ENCODE measurements at places on chromosomes 5 and 9. TPM values are rescaled to one million over a fixed set of nuclear protein-coding genes. Genes with fewer than 3 reads are reported as not detected.

GRCh38 chr5:82396871-82397514 is 118.8 kb upstream of the RPS23 start:
- no peak for DNase-seq

DNA sequence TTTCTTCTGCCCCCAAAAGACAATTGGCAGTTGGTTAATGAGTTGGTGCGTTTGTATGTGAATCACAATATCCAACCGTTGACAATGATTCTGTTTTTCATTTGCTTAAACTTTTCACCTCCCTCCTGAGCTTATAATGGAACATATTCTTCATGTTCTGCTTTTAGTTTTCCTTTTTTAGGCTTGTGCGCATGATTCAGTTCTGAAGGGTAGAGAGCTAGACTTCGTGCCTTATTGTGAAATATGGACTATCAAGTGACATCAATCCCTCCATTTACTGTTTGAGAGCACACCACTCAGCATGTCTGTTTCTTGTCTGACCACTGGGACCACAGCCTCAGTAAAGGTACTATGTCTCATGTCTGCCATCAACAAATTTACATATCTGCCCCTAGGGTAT is 30.5 kb upstream of the LPAR1 start:
- no peak for DNase-seq

DNA sequence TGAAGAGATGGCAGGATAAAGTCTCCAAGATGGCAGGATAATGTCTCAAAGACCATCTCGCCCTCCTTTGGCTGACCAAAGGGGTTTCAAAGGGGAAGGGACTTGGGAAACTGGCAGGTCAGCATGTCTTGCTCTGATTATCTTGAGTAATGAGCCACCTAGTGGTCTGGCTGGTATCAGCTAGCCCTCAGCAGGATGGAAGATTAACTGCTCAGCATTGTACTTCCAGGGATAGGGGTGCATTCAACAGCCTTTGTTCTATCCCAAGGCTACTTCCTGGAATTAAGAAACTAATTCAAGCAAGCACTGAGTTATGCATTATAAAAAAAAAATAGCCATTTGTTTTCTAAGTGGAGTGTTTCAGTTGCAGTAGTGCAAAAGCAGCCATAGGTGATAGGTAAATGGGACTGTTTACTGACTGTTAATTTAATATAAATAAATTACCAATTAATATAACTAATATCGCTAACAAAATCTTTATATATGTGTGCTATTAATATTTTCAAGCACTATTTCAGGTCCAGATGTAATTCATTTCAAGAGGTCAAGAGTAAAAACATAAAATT is 555.5 kb downstream of the CDH9 start:
- no peak for DNase-seq

GRCh38 chr9:17825265-17825659 is 246.4 kb downstream of the SH3GL2 start:
- no peak for DNase-seq

The ZNF300 gene
- total RNA-seq = 2.8 TPM

DNA sequence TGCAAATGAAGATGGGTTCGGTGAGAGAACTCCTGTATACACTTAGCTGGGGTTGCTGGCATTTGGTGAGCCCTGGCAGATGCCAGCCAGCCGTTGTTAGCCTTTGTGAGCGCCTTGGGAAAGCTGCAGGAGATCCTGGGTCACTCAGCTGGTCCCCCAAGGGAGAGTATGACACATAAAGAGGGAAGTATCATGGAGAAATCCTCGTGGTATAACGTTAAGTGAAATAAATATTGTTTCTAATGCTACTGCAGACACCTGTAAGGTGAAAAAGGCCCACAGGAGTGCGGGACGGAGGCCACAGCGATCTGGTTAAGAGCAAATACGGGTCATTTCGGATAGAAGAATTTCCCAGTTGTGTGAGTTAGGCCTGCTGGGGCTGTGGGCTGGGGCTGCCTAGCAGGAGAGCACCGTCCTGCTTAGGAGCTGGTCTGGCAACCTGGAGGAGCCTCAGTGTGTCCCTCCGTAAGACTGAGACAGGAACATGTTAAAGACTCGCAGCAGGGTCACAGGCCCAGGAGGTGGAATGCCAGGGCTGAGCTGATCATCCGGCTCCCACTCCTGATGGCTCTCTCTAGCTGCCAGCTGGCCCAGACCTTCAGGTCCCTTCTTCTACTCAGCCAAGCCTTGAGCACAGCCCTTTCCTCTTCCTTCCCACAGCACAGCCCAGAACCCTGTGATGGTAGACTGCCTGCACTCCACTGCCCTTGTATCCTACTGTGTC is 4.9 kb downstream of the NKX2-5 start:
- DNase-seq = no peak

- DNase-seq = no peak
These were observed 237.7 kb downstream of the SYK start for GRCh38 chr9:91039125-91039834.

The GNA14 gene
- total RNA-seq = not detected

The CYLC2 gene
- total RNA-seq = not detected

The SGCD gene
- total RNA-seq = not detected

- DNase-seq = no peak
These were observed 61.1 kb downstream of the ERCC6L2 start for GRCh38 chr9:95936579-95937075.

- DNase-seq = no peak
These were observed 17.9 kb upstream of the ZSWIM6 start for GRCh38 chr5:61313960-61314681.

GRCh38 chr5:151591144-151591819 is at the start of gene FAT2:
Gene FAT2 (minus strand): TSS chr5:151591331. CDS start chr5:151568931, 22,400 bp downstream.
- DNase-seq = no peak

DNA sequence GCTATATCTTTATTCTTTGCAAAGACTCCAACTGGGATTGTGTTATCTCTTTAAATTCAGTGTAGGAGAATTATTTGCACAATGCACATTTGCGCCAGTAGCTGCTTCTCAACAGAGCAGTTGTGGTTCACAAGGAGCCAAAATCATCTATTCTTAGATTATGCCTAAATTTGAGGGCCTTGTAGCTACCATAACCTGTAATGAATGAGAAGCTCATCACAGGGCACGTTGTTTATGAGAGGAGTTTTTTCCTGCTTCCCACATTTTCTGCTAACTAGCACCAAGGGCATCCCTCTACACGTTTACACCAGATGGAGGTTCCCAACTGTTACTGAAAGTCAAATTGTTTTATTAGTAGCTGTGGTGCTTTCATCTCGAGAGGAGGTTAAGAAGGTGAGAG is 322.4 kb downstream of the TMEM161B start:
- no peak for DNase-seq

The MAMDC2 gene
- not detected for total RNA-seq

DNA sequence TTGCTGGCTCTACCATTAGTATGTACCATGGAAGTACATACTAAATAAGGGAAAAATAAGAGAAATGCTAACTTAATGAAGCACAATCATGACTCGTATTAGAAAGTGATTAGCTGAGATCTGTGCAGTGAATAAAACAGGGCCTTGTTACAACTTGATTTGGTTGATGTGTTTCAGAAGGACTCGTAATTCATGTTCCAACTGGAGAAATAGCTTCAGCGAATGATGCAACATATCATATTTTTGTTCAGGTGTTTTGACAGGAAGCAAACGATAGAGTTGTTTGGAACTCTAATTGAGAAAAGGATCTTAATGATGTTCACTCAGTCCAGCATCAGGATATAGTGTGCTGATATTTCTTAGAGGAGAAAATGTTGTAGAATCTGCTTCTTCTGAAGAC is 474.6 kb upstream of the WWC1 start:
- no peak for DNase-seq

GRCh38 chr5:122656160-122656559 is 118.7 kb upstream of the SNX2 start:
- no peak for DNase-seq

- DNase-seq = no peak
These were observed 14.2 kb upstream of the TTLL11 start for GRCh38 chr9:122107291-122107805.

DNA sequence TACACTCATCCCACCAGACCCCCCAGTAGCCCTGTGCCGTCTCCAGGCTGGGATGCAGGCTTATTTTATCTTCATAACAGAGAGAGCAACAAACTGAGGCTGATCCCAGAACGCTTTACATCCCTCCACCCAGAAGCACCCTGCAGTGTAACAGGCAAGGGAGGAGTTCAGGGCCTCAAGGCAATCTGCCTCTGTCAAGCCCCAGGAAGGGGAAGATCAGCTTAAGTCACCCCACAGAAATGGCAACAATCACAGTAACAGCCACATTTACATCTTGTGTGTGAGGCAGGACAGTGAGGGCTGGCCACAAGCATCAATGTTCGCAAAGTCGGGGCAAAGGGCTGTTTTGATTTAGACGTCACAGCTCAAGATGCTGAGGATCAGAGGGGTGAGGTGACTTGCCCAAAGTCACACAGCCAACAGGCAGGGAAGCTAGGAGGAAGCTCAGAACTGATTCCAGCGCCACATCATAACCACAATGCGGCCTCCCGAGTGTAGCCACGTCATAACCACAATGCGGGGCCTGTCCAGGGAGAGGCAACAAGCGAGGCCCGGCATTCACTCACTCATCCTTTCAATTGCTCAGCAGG is 14.4 kb downstream of the STK10 start:
- DNase-seq = peak; percentile 75

The BTNL8 gene
- total RNA-seq = 0.20 TPM

DNA sequence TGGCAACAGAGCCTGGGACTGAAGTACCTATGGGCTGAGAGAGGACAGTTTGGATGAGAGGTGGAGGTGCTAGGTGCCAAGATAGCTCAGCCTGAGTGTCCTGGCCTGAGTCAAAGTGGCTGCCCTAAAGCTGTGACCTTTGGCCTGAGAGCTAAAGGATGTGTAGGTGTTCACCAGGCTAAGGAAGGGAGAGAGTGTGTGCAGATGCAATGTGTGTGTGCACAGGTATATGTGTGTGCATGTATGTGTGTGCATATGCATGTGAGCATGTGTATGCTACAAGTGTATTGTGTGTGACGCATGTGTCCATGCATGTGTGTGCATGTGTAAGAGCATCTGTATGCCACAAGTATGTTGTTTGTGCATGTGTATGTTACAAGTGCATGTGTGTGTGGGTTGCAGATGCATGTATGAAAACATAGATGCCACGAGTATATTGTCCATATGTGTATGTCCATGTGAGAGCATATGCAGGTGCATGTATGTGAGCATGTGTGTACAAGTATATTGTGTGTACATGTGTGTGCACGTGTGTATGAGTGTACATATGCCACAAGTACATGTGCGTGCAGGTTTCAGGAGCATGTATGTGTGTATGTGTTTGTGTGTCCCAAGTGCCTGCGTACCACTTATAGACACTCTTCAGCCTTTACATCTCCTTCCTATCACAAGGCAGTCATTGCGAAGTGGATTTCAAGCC is 102.6 kb downstream of the SH3TC2 start:
- no peak for DNase-seq

The SLC4A9 gene
- not detected for total RNA-seq

The ZNF79 gene
- 7.7 TPM for total RNA-seq

DNA sequence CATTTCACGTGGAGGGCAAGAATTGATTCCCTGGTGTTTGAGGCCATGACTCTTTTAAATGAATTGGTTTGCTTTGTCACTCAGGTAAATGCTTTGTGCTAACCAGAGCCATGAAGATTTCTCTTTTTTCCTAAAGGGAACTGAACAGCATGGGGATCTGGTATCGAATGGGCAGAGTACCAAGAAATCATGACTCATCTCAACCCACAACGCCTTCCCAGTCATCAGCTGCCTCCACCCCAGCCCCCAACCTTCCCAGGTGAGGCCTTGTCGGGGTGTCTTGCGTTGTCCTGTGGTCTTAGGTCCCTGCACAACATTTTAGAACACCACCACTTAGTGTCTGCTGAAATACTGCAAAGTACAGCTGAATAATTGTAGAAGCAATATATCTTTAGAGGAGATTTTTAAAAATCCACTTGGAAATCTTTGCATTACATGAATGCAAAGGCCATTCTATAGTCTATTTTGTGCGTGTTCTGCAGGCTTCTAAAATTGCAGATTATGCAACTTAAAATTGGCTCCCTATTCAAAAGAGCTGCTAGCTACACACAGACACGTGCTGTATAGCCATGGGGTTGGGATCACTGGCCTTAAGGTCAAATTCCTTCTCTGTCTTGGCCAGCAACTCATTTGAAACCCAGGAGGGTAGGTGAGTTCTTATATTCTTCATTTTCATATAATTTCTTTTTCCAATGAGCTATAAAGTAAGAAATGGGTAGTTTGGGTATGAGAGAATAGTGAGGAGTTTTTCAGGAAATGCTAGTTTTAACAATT is 69.0 kb downstream of the MVB12B start:
- no peak for DNase-seq

The IL5 gene
- not detected for total RNA-seq

GRCh38 chr9:97046228-97046627 is 7.3 kb upstream of the CTSV start:
- DNase-seq = no peak

- DNase-seq = peak; percentile 70
These were observed 23.9 kb downstream of the IRF1 start for GRCh38 chr5:132466433-132467286.

DNA sequence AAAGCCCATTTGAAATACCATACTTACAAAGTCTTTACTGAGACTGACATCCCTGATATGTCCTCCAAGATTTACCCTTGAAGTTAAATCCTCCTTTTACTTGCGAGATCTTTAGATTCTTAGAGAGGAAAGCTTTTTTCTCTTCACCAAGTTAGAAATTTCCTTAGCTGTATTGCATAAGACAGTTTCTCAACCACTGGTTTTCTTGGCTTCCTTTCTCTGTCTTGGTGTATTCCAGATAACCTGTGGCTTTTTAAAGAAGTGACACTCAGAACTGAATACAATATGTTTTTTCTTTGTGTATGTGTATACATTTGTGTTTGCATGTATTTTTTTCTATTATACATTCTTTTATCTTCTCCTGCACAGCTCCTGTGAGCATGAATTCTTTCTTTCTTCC is 65.0 kb downstream of the SNCAIP start:
- no peak for DNase-seq

DNA sequence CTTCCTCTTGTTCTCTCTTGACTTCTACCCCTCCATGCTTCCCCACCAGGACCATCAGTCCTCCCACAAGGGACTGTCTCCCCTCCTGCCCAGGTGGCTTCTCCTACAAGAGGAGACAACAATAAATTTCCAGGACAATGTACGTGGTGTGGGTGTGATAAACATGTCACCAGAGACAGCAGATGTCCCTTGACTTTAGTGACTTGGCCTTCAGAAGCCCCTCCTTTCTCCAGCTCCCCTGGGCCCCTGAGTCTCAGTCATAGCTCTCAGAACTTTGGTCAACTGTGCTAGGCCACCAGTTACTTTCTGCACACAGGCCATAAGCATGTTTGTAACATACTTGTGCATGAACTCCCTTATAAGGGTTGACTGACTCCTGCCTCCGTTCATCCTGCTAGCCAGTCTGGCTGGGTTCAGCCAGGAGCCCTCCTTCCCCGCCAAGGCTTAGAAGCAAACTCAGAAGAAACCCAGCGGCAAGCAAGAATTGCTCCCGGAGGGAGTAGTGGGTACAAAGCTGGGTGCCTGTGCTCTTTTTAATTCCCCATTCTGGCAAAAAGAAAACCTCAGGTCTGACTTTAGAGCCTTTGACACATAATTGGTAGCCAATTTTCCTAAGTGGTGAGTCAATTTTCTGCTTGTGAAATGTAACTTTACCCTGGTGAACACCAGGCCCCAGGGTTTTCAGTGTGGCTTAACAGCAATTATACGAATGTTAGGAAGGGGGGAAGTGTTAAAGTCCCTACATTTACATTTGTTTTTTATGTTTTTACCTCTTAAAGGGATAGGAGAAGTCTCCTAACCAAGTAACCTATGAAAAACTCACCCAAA is 49.2 kb downstream of the EBF1 start:
- DNase-seq = no peak

The CSF1R gene
- not detected for total RNA-seq

- no peak for DNase-seq
These were observed 194.0 kb downstream of the NFIB start for GRCh38 chr9:14119694-14120514.
